Ureter (tissue), 1 donor: ENCODE measurements at places on chromosomes 4 and X. TPM values are rescaled to one million over a fixed set of nuclear protein-coding genes. Genes with fewer than 3 reads are reported as not detected.

DNA sequence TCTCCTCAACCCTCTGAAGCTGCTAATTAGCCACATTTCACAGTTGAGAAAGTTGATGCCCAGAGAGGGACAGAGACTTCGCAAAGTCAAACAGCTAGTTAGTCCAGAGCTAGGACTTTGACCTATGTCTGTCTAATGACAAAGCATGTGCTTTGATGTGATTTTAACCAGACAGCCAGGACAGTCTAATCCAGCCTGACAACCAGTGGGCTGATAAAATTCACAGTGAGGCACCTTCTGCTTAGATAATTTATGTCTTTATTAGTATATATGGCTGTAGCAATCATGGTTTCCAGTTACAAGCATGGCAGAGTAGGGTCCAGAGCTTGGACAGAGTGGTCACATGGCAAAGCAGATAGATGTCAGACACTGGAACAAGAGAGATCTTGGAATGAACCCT lies 133.6 kb upstream of the C1QTNF7 start:
- DNase-seq = no peak

DNA sequence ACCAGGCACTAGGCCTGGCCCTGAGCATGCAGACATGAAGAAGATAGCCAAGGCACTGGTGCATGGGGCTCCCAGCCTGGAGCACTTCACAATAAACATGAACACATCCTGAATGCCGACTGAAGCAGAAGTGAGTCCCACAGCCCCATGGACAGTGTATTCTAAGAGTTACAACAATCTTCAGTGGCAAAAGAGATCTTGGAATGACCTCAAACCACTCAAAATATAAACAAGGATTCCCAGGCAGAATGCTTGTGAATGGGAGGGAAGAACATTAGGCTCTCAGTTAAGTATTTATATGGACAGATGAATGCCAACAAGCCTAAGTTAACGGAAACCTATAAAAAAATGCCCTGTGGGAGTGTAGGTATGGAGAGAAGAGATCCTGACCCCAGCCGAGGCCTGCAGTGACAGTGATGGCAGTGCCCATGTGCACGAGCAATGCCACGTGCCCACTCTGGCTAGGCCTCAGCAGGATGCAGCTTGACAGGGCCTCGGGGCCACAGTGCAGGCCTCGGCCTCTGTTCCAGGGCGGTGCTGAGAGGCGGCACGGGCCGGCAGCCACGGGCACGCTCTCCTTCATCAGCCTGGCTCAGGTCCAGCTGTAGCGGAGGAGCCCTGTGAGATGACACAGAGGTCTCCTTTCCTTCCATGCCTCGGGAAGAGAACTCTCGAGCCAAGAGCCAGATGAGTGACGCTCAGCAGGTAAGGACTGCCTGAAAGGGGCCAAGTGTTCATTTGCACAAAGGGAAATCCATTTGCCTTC lies 49.2 kb downstream of the IRF2 start:
- peak; percentile 64 for DNase-seq

DNA sequence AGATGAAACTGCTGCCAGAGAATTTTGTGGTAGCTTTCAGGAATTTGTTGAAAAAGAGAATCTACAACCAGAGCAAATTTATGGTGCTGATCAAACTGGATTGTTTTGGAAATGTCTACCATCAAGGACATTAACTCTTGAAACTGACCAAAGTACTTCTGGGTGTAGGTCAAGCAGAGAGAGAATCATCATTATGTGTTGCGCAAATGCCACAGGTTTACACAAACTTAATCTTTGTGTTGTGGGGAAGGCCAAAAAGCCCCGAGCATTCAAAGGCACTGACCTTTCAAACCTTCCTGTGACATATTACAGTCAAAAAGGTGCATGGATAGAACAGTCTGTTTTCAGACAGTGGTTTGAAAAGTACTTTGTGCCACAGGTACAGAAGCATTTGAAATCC lies 2.1 kb downstream of the TIGD2 start:
- no peak for DNase-seq

MAGEA8 gene
- total RNA-seq = not detected

GRCh38 chr4:136526517-136526916 lies 1005.8 kb downstream of the PCDH18 start:
- no peak for DNase-seq

DNA sequence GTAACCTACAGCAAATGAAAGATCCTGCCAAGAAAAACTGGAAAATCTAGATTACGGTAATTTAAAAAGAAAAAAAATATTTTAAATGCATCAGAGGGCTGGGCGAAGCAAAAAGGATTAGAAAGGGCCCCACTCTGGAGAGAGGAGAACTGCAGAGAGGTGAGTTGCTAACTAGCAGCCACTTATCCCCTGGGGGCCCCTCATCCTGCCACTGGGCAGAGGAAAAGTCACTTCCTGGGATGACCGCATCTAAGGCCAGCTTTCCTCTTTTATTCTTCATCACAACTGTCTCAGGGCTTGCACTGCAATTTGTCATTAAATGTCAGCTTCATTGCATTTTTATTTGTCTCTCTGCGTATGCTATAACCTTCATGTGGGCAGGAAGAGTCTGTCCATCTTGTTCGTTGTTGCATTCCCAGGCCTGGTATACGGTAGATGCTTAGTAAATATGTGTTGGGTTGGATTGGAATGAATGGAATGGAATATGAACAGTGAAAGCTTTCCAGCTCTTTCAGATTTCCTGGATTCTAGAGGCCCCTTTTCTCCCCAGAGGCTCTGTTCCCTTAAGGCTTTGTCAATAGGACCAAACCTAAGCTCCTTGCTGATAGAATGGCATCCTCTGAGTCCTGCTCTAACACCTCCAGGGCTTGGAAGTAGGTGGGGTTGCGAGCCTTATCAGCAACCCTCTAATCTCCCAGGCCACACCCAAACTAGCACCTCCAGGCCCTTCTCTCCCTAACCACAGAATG lies 58.9 kb downstream of the TLR10 start:
- DNase-seq = no peak

KLF8 gene
- 22.7 TPM for total RNA-seq

GRCh38 chrX:41236629-41237028 lies 97.3 kb upstream of the DDX3X start:
- no peak for DNase-seq

GRCh38 chr4:48976041-48976440 lies 10.0 kb upstream of the CWH43 start:
- DNase-seq = no peak

GRCh38 chr4:17152941-17153540 lies 254.6 kb upstream of the LDB2 start:
- no peak for DNase-seq

TCEAL2 gene
- 11.7 TPM for total RNA-seq

DNA sequence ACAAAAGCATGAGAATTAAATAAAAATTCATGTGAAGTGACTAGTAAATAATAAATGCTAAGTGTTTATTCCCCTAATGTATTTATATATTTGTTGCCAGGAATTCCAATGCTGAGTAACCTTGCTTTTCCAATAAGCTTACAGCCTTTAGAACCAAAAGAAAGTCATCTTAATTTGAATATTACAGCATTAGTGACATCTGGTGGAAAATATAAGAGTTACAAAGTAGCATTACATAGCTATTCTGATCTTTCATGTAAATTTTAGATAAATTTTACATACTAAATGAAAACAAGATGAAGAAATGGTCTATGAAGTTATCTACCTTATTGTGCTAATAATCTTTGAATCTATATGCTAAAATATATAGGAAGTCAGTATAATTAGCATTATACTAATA lies 10.4 kb downstream of the MAD2L1 start:
- no peak for DNase-seq

GRCh38 chrX:15683193-15683592 lies 18.6 kb upstream of the CLTRN start:
- no peak for DNase-seq

DNA sequence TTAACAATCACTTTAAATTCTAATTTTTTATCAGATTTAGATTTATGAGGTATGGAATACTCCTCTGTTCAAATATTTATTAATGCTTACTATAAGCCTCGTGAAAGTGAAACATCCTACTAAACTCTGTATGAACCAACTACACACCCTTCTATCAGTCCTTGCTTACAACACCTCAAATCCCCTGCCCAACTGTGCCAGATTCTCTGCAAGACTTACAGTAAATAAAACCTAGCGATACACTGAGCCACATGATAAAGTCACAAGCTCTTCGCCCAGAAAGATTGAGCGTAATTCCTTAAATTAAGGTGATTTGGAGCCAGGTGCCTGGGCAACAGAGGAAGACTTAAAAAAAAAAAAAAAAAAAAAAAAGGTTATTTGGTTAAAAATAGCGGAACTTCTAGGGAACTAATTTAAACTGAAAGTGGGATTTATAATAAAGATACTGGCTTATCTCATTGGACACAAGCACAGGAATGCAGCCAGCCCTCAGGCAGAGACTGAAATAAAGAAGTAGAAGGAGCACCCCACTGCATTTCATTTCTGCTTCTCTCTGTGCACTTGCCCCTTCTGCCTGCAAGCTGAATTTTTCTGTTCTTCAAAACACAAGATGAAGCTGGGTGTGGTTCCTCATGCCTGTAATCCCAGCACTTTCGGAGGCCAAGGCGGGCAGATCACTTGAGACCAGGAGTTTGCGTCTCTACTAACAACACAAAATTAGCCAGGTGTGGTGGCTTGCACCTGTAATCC lies 17.5 kb upstream of the C4orf36 start:
- no peak for DNase-seq

DNA sequence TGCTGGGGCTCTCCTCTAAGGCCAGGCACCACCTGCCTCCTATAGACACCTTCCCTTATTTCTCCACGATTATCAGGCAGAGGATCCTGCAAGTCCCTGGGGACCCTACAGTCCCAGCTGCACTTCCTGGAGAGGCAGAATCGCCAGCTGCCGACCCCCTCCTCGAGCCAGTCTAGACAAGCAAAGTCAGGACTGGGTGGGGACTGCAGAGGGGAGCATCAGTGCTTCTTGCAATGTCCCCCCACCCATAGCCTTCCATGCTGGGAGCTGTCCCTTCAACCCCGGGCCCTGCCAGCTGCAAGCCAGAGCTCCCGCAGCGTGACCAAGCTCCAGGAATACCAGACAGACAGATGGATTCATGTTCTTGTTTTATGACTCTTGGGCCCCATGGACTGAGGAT lies 1.4 kb upstream of the CRMP1 start:
- DNase-seq = no peak

- DNase-seq = no peak
Observed at GRCh38 chrX:147958291-147958690, 22.8 kb upstream of the FMR1NB start.

DNA sequence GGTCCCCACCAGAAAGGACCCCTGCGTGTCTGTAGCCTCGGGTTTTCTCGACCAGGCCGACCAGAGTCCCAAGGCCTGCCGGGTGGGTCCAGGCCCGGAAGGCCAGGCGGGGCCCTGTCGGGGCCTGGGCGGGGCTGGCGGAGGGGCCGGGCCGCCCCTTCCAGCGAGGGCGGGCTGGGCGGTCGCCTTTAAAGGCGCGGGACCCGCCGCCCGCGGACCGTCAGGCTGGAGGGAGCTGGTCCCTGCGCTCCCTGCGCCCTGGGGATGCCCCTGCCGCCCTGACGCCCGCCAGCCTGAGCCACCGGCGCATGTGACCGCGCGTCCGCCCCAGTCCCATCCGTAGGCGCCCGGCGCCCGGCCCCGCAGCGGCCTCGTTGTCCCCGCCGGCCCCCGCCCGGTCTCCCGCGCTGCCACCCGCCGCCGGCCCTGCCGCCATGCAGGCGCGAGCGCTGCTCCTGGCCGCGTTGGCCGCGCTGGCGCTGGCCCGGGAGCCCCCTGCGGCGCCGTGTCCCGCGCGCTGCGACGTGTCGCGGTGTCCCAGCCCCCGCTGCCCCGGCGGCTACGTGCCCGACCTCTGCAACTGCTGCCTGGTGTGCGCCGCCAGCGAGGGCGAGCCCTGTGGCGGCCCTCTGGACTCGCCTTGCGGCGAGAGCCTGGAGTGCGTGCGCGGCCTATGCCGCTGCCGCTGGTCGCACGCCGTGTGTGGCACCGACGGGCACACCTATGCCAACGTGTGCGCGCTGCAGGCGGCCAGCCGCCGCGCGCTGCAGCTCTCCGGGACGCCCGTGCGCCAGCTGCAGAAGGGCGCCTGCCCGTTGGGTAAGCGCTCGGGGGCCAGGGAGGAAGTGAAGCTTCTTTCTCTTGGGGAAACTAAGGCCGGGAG lies at the start of gene HTRA3:
TSS of gene HTRA3 (plus strand) at position 220 of the 883 bp plus-strand sequence. CDS start at position 435, 215 bp downstream.
- DNase-seq = no peak

UGT2B7 gene
- total RNA-seq = 15.7 TPM
